ENCODE measurements at places on chromosomes 13 and 19.

GRCh38 chr13:28716511-28716910, 2.3 kb downstream of the SLC46A3 start:
- no peak for DNase-seq

DNA sequence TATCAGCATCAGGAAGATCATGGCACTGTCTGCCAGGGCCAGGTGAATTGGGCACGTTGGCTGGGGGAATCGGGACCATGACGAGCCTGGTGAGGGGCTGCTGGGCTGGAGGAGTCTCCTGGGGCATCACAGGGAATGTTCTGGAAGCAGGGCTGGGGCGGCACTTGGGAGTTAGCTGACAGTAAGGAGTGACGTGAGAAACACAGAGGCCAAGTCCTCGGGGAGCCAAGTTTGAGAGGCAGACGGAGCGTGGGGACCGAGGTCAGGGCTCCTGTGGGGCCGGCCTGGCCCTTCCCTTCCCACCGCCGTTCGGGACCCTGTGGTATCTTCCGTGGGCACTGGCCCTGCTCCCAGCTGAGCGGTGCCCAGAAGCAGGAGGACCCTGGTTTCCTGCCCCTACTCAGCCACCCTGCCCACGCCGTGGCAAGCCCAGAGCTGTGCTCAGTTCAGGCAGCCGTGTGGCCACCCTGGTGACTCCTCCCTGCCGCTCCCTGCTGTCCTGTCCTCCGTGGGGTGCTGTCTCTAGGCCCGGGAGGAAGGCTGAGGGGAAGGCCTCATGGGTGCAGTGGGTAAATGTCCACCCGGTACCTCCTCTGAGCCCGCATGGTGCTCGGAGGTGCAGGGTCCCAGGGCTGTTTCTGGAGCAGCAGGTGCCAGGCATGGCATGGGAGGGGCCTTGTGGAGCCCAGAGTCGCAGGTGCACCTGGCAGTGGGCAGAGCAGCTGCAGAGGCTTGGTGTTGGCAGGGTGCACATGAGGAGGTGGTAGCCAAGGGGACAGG, 25.2 kb downstream of the CRTC1 start:
- DNase-seq: no peak

GRCh38 chr13:109700176-109700575, 86.2 kb downstream of the IRS2 start:
- DNase-seq: no peak

- no peak for DNase-seq
Measured at GRCh38 chr13:36355632-36356031, 9.4 kb upstream of the SPART start.

- DNase-seq: no peak
Measured at GRCh38 chr13:50809133-50810090, 34.1 kb downstream of the DLEU7 start.

DNA sequence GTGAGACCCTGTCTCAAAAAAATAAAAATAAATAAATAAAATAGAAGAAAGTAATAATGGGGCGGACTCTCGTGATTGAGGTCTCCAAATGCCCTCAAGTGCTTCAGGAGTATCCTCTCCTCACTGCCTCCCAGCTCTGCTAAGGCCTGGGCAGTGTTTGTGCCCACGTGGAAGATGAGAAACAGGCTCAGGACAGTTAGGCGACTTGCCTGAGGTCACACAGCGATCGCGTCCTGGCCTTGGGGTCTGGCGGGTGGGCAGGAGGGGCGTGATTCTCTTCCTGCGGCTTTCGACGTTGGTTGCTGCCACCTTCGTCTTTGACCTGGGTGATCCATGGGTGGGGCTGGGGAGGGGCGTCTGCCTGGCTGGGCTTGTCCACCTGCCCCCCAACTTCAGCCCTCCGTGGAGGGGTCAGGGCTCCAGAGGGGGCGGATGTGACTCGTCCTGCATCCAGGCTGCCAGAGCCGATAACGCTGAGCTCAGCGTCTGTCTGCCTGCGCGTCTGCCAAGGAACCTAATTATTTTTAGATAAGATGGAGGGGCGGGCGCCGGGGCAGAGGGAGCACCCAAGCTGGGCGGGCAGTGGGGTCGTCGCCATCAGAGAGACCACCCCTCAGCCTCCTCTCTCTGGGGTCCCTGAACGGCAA, 56.9 kb downstream of the NFIC start:
- DNase-seq: no peak

- no peak for DNase-seq
Measured at GRCh38 chr13:96181911-96182310, 92.0 kb downstream of the HS6ST3 start.

GRCh38 chr13:46640843-46641242, 87.9 kb downstream of the LRCH1 start:
- no peak for DNase-seq

DNA sequence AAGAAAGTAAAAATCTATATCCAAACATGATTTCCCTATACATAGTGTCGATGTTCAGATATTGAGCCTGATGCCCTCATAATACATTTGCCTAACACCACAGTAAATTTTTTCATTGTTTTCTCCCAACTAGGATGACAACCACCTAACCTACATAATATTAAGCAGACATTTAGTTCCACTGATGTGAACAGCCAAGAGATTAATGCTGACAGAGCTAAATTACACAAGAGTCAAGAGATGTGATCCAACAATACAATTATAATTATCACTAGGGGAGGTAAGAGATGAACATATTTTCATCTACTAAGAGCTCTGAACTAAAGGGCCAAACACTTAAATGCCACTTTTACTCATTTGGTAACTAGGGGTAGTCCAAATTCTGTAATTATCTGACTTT, 145.9 kb downstream of the DACH1 start:
- DNase-seq: no peak

GRCh38 chr13:114203536-114203935, 24.5 kb downstream of the CFAP97D2 start:
- DNase-seq: no peak

- no peak for DNase-seq
Measured at GRCh38 chr13:105519771-105520170, 1015.7 kb downstream of the EFNB2 start.

DNA sequence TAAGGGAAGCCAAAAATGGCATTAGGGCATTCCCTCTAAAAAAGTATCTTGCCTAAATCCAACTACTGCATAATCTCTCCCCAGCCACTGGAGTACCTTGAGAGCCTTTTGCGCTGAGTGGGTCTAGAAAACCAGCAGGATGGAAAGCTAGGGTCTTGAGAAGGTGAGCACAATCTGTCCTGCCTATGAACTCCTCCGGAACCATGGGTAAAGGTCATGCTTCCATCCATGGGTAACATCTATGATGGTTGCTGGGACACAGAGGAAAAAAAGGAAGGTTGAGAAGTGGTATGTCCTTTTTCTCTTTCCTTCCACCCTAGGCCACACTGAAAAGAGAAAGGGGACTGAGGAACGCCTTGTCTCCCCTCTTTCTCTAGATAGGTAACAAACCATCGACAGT, 52.4 kb downstream of the ZNF676 start:
- no peak for DNase-seq

DNA sequence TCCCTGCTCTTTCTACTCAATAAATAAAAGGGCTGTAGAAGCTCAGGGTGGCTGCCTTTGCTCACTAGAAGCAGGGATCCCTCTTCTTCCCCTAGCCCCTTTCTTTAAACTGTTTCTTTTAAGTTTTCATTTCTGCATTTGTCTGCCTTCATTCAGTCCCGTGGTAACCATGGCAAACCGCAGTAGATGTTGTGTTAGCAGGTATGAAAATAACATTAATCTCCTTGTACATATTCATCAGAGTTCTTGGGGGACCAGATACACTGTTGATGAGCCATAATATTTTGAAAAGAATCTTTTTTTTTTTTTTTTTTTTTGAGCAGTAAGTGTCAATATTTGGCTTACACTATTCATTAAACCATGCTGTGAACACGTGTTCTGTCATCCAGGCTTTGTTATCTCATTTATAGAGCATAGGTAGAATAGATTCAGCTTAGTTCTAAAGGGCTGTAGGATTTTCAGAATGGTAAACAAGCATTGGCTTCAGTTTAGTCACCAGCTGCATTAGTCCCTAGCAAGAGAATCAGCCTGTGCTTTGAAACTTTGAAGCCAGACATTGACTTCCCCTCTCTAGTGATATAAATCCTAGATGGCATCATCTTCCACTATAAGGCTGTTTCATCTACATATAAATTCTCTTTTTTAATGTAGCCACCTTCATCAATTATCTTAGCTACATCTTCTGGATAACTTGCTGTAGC, 59.4 kb upstream of the SPRY2 start:
- no peak for DNase-seq

GRCh38 chr13:107324416-107325204, 756.7 kb upstream of the ARGLU1 start:
- DNase-seq: no peak

GRCh38 chr13:65336087-65336749, 1893.9 kb downstream of the PCDH9 start:
- DNase-seq: no peak

DNA sequence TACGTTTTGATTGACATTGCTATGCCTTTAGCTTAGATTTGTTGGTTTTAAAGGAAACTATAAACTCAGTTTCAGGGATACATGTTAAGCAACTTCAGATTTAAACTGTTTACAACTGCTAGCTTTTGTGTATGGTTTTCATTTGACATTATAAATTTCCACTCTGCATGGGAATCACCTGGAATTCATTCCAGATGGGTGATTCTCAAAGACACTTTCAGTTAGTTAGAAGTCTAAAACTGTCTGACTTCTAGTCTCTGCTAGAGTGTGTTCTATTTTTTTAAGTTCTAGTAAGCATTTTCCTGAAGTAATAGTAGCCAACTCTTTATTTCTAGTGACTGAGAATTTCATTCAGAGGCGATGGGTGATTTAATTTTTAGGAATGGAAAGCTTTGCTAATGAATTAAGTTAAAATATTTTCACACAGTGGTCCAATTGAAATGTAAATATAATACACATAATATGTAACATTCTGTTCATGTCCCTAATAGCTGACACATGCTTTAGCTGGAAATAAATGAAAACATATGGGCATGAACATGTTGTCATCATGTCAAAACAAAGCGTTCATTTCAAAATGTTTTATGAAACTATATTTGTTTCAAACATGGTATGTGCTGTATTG, 58.3 kb upstream of the CSNK1A1L start:
- no peak for DNase-seq

GRCh38 chr19:50567882-50568727, at the start of gene LRRC4B:
Gene LRRC4B (minus strand): TSS chr19:50568435. CDS start chr19:50548838, 19,597 bp downstream.
- no peak for DNase-seq

GRCh38 chr13:47126432-47126831, 229.6 kb upstream of the HTR2A start:
- no peak for DNase-seq

- no peak for DNase-seq
Measured at GRCh38 chr13:76307142-76307541, 579.1 kb downstream of the KCTD12 start.

GRCh38 chr13:50810998-50811397, 32.5 kb downstream of the DLEU7 start:
- no peak for DNase-seq

- DNase-seq: no peak
Measured at GRCh38 chr19:17659996-17660395, 28.2 kb downstream of the UNC13A start.

GRCh38 chr13:108316413-108316812, 46.9 kb downstream of the TNFSF13B start:
- DNase-seq: no peak

GRCh38 chr13:112443191-112443994, 67.2 kb downstream of the SPACA7 start:
- DNase-seq: no peak

DNA sequence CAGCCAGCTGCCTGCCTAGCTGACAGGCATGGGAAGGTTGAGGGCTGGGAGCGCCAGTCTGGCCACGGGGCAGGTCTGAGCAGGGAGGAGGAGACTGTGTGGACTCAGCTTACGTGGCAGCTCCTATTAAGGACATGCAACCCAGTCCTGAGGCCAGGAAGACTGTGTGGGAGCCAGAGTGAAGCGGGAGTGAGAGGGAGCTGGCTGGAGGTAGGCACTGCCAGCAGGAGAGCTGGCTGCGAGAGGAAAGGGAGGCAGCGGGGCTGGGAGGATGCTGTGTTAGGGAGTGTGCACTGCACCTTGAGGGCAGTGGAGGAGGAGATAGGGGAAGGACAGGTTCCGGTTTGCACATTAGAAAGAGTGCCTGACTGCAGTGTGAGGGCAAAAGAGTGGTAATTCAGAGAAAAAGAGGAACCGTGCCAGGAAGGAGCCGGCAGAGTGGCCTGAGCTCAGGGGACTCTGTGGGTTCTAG, 99.2 kb downstream of the SLC7A1 start:
- DNase-seq: no peak

DNA sequence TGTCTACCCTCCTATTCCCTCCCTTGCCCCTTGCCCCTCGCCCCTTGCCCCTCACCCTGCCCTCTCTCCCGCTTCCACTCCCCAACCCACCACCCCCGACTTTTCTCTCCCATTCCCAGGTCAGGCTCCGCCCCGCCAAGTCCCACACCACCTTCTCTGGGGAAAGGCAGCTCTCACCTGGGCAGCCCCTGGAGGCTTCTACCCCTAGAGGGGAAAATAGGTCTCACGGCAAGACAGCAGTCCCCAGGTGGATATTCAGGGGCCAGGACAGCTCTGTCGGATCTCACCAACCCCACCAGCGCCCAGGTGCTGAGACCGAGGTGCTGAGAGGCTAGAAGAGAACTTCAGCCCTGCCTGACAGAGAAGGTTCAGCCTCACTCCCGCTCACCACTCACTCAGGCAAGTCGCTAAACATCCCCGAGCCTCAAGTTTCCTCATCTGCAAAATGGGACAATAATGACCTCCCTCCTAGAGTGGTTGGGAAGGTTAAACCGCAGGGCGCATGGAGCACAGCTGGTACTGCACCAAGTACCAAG, 1.4 kb upstream of the ERFL start:
- no peak for DNase-seq

DNA sequence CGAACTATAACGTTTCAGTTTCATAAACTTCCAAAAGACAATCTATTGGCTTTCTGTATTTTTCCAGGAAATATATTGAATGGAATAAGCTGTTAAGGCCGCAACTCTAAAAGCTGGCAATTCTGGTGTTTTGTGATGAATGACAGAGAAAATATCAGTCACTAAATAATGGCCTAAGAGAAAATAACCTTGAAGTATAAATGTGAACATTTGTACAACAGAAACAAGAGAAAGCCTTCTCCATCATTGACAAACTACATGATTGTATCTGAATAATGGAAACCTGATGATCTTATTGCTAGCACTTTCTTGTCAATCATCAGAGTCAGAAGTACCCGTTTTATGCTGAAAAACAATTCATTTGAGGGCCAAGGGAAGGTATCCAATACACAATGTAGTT, 134.3 kb downstream of the TRPC4 start:
- DNase-seq: no peak

GRCh38 chr19:804419-805165, 7.3 kb downstream of the PTBP1 start:
- DNase-seq: no peak

DNA sequence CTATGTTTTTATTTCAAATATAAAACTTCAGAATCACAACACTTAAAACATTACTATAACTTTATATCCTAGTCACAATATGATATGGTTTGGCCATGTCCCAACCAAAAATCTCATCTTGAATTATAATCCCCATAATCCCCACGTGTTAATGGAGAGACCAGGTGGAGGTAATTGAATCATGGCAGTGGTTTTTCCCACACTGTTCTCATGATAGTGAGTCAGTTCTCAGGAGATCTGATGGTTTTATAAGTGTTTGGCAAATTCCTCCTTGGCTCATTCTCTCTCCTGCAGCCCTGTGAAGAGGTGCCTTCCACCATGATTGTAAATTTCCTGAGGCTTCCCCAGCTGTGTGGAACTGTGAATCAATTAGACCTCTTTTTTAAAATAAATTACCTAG, 307.6 kb downstream of the SPRY2 start:
- DNase-seq: no peak

- DNase-seq: no peak
Measured at GRCh38 chr13:107139006-107139405, 571.1 kb upstream of the ARGLU1 start.

- DNase-seq: no peak
Measured at GRCh38 chr13:80462567-80462966, 121.6 kb upstream of the SPRY2 start.

Measured in stimulated activated CD8-positive, alpha-beta memory T cell treated with anti-CD3 and anti-CD28 coated beads, Interleukin-7, amount 100 ng/mL, for 1 hour (primary cell).